Daoy (cell line): ENCODE measurements at places on chromosomes 16 and 17.

DNA sequence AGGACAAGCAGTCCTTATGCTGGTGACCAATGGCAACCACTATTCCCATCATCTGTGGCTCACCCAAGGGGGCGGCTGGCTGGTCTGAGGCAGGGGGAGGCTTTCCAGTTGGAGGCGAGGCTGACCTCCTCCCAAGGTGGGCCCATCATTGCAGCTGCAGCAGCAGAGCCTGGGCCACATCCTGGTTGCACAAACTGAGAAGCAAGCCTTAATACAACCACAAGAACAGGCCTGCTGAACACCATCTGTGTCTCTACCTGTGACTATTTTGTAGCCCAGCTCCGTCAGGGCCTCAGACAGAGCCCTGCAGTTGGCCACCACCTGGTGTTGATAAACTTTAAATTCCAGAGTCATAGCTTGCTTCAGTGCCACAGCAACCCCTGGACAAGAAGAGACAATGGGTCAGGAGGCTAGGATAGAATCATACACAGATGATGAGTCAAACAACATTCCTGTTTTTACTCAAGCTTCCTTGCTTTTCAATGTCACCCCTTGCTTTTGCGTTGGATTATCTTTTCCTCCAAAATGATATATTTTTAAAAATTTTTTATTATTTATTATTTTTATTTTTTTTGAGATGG, 17.9 kb downstream of the SMCR8 start:
- no peak for DNase-seq

GRCh38 chr17:54270499-54270898, 447.8 kb downstream of the KIF2B start:
- no peak for DNase-seq

- no peak for DNase-seq
These were observed 12.4 kb upstream of the MPHOSPH6 start for GRCh38 chr16:82182266-82183003.

DNA sequence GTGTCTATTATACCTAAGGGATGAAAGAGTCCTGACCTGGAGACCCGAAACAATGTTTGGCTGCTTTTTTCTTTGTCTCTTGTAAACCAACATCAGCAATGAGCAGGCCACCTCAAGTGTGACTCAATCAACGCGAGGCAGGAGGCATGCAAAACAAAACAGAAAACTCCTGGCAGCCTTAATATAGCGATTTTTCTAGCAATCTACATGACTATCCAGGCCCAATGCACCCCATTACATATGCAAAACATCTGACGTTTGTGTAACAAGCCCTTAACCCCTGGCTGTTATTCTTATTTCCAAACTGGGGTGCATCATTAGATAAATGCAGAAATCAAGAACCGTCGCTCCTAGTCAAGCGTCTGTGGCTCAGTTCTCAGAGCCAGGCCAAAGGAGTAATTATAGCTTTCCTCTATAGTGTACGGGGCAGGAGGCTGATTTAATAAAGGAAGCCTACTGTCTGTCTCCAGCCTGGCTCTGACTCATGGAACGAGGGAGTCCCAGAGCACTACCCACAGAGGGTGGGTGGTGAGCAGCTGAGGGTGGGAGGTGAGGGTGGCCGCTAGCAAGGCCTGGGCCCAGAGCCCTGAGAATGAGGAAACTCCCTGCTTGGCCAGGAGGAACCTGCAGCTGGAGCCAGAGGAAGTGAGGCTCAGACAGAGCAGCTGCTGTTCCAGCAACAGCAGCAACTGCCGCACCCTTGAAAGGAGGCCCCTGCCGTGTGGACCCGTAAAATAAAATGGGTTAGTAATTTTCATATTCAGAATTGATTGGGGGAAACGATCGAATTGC, 43.9 kb downstream of the CHD9 start:
- DNase-seq, result peak; percentile 92

GRCh38 chr17:58300336-58300735, 19.6 kb upstream of the MPO start:
- DNase-seq, result no peak

DNA sequence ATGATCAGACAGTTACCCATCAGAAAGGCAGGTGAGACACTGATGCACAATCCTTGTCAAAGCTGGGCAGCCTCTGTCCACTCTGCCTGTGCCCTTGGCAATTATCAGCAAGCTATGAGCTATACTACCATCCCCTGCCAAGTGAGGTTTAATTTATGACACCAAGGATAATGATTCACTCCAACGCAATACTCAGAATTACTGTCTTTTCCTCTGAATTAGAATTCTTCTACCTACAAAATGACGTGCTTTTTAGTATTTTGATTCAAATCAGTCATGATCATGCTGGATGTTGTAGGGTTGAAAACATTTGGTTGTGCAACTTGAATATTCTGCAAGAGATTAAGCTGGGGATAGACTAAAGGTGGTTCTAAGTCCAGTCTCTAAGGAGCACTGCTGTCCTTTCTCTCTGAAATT, 116.8 kb upstream of the SOX9 start:
- DNase-seq, result no peak

GRCh38 chr17:62933501-62934385, 32.3 kb upstream of the TANC2 start:
- DNase-seq, result no peak

- DNase-seq, result peak; percentile 69
These were observed 11.4 kb downstream of the CTNS start for GRCh38 chr17:3647769-3648555.

- DNase-seq, result no peak
These were observed 228.9 kb upstream of the RPL38 start for GRCh38 chr17:73974536-73974935.

- no peak for DNase-seq
These were observed 565.2 kb downstream of the CDH8 start for GRCh38 chr16:61471023-61471422.

DNA sequence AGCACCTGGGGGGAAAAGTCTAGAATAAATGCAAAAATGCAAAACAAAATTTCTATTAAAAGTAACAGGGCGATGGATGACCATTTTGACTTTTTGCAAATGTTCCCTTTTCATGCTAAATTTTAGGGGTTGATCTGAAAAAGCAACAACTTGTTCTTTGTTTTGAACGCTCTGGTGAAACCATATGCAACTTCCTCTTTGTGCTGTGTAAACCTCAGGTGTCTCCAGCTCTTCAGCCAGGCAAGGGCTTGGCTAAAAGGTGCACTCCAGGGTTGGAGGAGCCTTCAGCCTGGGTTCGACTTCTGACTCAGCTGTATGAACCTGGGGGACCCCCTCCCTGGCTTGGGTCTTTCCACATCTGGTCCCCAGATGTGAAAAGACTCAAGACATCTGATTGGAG, 9.5 kb downstream of the IRF8 start:
- DNase-seq, result no peak

DNA sequence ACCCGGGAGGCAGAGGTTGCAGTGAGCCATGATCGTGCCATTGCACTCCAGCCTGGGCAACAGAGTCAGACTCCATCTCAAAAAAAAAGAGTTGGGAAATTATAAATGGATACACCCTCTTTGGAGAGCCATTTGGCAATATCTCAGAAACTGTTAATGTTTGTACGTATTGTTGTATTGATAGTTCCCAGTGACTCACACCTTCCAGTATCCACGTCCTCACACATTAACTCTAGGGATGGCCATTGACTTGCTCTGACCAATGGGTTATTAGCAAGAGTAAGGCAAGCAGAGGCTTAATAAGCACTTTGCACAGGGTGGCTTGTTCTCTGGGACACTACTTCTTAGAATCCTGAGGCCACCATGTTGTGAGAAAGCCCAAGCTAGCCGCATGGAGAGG, 107.6 kb upstream of the LHX1 start:
- DNase-seq, result no peak

DNA sequence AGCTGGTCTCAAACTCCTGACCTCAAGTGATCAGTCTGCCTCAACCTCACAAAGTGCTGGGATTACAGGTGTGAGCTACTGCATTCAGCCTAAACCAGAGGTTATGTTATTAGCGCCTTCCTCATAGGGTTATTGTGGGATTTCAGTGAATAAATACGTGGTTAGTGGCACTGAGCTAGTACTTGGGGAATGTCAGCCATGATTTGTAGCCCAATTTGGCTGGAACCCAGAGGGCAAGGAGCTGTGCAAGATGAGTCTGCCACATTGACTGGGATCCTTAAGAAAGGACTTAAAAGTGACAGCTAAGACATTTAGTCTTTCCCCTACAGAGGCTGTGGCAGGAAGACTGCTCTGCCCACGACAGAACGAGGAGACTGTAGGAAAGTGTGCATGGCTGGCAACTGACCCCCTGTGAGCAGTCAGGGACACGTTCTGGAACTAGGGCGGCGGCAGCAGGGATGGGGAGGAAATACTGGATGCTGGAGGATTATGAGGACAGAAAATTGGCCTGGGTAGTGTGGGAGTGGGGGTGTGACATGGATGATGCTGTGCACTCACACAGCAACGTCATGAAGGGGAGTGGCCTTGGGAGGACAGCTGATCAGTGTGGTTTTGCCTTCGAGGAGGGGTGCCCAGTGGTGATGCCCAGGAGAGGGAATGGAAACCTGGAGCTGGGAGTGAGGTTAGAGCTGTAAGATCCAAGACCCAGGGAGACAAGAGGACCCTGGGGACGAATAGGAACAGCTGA, 14.6 kb downstream of the ATP5PD start:
- peak; percentile 86 for DNase-seq

- peak; percentile 95 for DNase-seq
These were observed 1.5 kb downstream of the COL1A1 start for GRCh38 chr17:50199803-50200456.

- peak; percentile 64 for DNase-seq
These were observed 113.5 kb upstream of the RPL38 start for GRCh38 chr17:74089869-74090464.

- DNase-seq, result no peak
These were observed 34.1 kb downstream of the CBFB start for GRCh38 chr16:67063008-67063407.

- no peak for DNase-seq
These were observed 21.6 kb downstream of the CFAP97D1 start for GRCh38 chr17:43801844-43802243.

- DNase-seq, result no peak
These were observed 154.6 kb upstream of the ZNF267 start for GRCh38 chr16:31718998-31719397.

DNA sequence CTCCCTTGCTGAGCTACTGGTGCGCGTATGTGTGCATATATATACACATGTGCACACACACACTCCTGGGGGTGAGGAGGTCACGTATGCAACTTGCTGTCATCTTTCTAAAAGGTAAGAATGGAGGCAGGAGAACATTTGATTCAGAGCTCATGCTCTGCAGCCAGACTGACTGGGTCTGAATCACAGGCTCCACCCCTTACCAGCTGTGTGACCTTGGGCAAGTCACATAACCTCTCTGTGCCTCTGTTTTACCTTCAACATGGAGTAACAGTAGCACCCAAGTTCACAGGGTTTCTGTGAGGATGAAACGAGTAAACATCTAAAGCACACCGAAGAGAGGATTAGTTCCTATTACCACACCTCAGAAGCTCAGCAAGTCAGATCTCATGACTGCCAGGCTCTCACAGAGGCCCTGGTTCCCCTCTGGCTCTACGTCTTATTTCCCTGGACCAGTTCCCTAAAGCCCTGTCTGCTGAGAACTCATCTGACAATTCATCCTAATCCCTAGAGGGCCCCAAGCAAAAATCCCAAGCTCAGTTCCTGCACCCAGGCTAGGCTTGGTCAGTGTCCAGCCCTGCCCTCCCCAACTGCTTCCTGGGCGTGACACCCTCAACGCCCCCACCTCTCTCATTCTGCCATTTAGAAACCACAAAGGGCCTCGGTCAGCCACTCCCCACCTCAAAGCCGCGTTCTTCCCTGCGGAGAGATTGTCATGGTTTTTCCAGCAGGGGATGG, 28.7 kb downstream of the ABR start:
- DNase-seq, result no peak

DNA sequence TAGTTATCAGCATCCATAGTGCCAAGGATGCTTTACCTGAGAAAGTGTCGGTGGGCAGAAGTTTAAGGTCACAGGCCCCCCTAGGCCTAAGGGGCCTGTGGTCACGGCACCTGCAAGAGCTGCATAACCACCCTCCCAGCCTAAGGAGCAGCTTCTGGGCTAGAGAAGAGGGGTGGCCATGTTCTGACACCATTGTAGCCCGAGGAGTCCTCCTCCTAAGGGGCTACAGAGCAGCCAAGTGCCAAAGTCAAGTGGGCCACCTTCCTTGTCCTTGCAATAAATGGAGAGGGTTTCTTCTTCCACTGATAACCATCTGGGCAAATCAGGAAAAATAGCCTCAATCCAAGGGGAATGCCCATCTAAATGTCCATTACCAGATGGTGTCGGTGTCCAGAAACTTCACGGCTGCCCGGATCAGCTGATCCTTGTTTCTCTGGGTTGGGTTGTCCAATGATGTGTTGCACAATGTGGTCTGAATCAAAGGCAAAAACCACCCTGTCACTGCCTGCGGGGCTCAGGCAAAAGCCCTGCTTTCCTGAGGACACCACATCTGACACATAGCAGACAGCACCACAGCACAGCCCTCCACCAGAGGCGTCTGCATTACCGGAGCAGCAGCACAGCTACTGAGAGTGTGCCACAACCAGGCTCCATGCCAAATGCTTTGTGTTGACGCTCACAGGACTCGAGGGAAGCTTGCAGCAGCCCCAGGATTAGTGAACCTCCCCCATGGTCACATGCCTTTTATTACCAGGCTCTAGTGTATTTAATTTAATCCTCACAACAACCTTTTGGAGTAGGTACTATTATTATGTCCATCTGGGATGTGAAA, 12.8 kb downstream of the ATPAF2 start:
- DNase-seq, result peak; percentile 82

- peak; percentile 73 for DNase-seq
These were observed 17.2 kb downstream of the GINS3 start for GRCh38 chr16:58409316-58409973.

DNA sequence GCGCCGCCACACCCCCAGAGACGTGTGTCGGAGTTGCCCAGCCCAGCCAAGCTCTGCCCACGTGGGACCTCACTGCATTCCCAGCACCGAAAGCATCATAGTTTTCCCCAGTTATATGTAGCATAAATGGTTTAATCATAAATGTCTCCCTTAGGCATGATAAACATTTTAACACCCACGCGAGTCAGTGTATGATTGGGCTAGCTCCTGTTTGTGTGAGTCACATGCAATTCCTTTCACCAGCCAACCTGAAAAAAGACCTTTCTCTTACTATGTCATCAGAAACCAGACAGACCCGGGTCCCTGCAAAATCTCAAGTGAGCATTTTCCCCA, 9.2 kb downstream of the TAF1C start:
- DNase-seq, result no peak

DNA sequence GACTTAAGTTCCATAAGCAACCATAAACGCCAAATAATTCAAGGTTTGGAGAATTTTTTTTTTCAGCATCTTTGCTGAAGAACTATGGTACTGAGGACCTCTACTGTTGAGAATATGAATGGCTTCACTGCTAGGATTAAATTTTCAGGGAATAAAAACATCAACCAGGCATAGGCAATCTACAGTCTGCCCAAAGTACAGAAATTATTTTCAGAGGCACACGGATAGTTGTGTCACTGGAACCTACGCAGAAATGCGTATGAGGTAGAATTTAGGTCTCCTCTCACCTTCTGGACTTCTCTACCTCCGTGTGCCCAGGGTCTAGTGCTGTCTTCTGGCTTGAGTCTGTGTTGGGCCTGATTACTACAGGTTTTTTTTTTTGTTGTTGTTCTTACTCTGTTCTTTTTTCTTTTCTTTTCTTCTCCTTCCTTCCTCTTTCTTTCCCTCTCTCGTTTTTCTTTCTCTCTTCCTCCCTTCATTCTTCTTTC, 39.7 kb downstream of the NACA2 start:
- peak; percentile 30 for DNase-seq
